ENCODE measurements at places on chromosomes 13 and 19.
A peak's percentile ranks its signal among the peaks of the same experiment; 100 is the strongest.

GRCh38 chr19:48997972-48998371 is 4.3 kb downstream of the RUVBL2 start:
- peak; percentile 39 for DNase-seq

GRCh38 chr13:61670384-61671161 is 254.9 kb upstream of the PCDH20 start:
- no peak for DNase-seq

DNA sequence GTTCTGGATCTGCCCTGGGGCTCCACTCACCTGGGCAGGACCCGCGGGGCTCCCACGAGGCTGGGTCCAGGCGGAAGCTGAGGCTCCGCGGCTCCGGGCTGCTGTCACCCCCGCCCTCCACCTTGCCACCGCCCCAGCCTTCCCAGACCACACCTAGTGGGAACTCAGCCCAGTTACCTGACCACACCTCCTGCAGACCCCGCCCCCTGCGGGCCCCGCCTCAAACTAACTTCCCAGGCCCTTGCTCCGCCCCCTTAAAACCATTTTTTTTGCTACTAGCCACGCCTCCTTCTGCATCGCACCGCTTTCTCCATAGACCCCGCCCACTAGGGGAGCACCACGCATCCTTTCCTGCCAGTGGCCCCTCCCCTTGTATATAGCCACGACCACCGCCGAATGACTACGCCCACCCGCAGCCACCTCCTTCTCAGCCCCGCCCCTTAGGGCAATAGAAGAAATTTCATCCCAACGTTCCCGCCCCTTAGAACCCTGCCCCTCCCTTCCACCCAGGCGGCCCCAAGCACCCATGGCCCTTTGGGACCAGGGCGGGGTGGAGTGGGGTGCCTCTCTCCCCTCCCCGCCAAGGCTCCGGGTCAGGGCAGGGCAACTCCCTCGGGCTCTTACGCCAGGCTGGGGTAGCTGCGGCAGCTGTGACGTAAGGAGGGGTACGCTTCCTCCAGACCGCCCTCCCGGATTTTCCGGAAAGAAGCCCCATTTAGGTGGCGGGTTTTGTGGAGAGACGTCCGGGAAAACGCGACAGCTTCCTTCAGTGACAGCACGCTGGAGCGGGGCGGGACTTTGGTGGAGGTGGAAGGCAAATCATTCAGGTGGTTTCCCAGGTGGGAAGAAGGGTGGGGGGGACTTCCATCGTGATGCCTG is at the start of gene SH2D3A:
Gene SH2D3A, minus strand, starts transcription at position 79 of the 879 bp plus-strand sequence. CDS start 3,687 bp downstream, outside the sequence.
- DNase-seq = peak; percentile 96

GRCh38 chr13:36163809-36164308 is 32.7 kb upstream of the DCLK1 start:
- DNase-seq = no peak

GRCh38 chr19:9535934-9536333 is 2.5 kb downstream of the ZNF426 start:
- DNase-seq = no peak

All from CD4-positive, alpha-beta T cell treated with Interleukin-4 for 1 hour (primary cell).